ENCODE measurements at places on chromosomes 1 and 21. TPM values are rescaled to one million over a fixed set of nuclear protein-coding genes. Genes with fewer than 3 reads are reported as not detected.

Gene CFHR5
- not detected for total RNA-seq

Gene CLEC20A
- not detected for total RNA-seq

Gene CFHR3
- total RNA-seq, result not detected

Gene PADI1
- total RNA-seq, result under 0.01 TPM

Gene CLIC6
- total RNA-seq, result under 0.01 TPM

Gene REN
- not detected for total RNA-seq

Gene SELP
- not detected for total RNA-seq

Gene MAB21L3
- under 0.01 TPM for total RNA-seq

Gene NME7
- 22.0 TPM for total RNA-seq

Gene AIM2
- not detected for total RNA-seq

Gene RBBP5
- total RNA-seq, result 28.4 TPM

Gene MASP2
- total RNA-seq, result 0.15 TPM

Gene DDR2
- total RNA-seq, result 70.0 TPM

Gene NOS1AP
- total RNA-seq, result not detected

Gene PLA2G5
- total RNA-seq, result not detected

Gene HES3
- not detected for total RNA-seq

Gene SLC5A9
- total RNA-seq, result not detected

Data from melanocyte of skin (primary cell).